ENCODE measurements at places on chromosomes 2 and 18.

GRCh38 chr18:62354151-62354550, 29.0 kb downstream of the TNFRSF11A start:
- DNase-seq: no peak

DNA sequence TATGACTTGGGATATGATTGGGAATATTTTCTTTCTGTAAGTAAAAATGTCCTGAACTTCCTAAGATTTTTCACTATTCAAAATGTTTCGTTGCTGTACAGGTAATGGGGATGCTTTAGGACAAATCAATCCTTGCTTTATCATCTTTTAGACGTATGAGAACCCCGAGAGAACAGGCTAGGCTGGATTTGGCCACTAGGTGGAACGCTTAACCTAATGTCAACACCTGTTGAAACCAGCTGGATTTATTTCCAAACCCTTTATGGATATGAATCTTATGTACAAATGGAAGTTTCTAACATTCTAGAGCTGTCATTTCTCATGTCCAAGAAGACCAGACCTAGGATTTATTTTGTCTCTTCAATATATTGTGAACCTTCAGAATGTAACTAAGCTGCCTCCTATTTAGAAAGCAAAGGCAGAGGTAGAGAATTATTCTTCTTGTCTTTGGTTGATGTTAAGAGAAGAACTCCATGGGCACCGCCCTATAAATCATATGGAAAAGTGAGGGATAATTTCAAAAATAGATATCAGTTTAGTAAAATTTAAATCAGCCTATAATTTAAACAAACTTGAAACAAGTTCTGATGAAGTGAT, 96.7 kb downstream of the PMAIP1 start:
- no peak for DNase-seq

DNA sequence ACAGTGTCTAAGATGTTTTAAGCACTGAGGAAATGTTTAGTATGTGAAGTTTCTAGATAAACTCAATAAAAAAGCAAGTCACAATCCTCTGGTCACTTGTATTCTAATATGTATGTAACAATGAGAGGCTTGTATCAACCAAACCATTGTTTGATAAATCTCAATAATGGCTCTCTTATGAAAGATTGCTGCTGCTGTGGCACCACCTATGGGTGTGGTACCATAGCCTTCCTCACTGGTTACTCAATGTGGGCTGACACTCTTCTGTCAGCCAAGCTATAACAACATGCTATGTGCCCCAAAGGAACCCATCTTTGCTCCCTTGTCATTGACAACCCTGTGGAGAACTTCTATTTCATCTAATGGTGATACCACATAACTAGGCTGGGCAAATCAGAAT, 12.6 kb upstream of the RAB1A start:
- DNase-seq: no peak

- DNase-seq: no peak
Measured at GRCh38 chr2:27958711-27959378, 68.3 kb downstream of the BABAM2 start.

- DNase-seq: no peak
Measured at GRCh38 chr2:156110890-156111289, 221.6 kb downstream of the NR4A2 start.

GRCh38 chr2:9065901-9066300, 62.4 kb upstream of the MBOAT2 start:
- no peak for DNase-seq

DNA sequence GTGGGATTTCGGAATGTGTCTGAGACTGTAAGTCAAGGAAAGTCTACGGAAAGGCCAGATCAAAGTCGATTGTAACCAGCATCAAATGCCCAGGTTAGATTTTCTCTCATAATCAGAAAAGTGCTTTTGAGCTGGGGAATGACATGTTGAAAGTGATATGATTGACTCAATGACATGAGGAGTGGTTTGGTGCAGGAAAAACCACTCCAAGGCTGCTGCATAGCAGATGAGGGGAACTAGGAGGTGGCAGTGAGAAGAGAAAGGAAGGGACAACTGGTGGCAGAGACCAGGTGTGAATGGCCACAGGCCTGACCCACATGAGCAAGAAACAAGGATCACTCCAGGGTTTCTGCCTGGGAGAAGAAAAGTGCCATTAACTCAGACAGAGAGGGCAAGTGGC, 822 bp downstream of the SLC35F6 start:
- no peak for DNase-seq

- no peak for DNase-seq
Measured at GRCh38 chr2:239545741-239546392, 145.0 kb upstream of the HDAC4 start.

GRCh38 chr2:176500901-176501300, 231.7 kb downstream of the MTX2 start:
- no peak for DNase-seq

DNA sequence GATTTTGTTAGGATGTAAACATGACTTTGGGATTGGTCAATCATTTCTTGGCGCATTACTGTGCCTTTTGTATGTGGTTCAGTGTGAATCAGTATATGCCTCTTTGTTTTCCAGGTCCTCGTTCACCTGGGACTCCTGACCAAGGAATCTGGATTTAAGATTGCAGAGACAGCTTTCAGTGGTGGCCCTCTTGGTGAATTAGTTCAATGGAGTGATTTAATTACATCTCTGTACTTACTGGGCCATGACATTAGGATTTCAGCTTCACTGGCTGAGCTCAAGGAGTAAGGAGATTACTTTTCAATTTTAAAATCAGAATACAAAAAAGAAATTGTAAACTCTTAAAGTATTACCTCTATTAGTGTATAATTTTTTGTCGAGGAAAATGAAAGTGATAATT, 87.6 kb downstream of the MGAT5 start:
- no peak for DNase-seq

DNA sequence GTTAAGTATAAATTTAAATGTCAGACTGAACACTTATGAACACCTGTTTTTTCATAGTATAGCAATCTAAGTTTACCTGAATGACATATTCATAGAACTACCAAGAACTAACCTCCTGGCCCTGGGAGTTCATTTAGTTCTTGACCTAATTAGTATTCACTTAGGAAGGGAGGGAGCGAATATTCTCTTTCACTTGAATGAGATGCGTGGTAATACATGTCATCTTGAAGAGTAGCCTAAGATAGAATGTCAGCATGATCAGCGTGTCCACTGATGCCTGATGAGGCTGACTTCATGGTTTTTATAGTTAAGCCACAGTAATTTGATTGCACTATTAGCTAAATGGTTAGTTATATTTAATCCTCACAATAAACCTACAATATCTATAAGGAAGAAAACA, 13.3 kb downstream of the NDUFAF7 start:
- no peak for DNase-seq

GRCh38 chr2:8177566-8177965, 504.3 kb upstream of the ID2 start:
- no peak for DNase-seq

GRCh38 chr2:46769809-46770208, 145.8 kb downstream of the MCFD2 start:
- no peak for DNase-seq

DNA sequence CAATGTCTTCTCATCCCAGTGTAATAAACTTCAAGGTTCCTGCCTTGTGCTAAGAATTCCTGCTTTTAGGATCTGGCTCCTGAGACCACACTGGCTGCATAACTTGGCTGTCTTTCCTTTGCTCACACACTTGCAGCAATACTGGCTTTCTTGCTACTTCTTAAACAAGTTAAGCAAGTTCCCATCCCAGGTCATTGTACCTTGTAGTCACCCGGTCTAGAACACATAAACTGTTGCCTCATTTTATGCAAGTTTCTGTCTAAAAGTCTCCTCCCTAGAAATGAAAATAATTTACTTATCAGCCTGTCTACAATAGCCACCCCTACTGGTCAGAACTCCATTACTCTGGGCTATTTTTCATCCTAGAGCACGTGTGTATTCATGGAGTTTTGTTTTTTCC, 887.9 kb upstream of the FAM98A start:
- DNase-seq: no peak

- DNase-seq: no peak
Measured at GRCh38 chr2:217154923-217155322, 295.1 kb upstream of the TNP1 start.

DNA sequence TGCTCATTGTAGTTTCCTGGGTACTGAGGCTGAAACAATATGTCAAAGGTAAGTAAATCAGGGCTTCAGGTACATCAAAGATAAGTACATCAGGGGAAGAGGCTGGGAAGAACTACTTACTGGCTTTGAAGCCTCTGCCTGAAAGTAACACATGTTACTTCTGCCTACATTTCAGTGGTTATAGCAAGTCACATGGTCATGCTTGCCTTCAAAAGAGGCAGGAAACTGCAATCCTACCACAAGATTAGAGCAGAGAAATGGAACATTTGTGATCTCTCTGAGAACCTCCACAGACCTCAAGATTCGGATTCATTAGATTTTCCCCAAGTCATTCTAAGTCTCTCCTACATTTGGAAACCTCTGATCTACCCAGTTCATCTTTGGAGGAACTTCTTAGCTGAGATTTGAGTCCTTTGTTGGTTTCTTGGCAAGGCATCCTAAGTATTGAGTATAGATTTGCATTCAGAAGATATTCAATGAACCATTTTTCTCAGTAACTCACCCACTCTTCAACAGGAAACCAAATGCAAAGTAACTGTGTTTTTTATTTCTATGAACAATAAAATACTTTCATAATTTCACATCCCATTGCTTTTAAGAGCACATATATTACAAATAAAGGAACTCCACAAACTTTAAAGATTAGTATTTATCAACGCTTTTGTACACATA, 48.5 kb upstream of the CCDC195 start:
- DNase-seq: no peak

- no peak for DNase-seq
Measured at GRCh38 chr2:46451131-46451711, 28.1 kb upstream of the TMEM247 start.

DNA sequence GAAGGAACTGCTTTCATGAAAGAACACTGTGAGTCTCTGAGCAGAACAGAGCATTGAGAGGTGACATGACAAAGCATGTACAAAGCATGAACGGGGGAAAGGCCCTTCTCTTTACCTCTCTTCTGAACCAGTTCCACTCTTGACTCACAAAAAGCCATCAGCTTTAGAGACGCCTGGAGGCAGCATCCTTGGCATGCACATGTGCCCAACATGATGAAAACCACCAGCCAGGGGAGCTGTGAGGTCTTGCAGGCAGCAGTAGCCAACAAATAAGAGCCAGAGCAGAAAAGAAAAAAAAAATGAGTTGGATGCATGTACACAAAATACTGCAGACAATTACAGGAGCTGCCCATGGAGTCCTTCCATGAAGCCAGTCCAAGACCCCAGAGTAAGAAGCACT, 95.5 kb upstream of the AGAP1 start:
- DNase-seq: no peak

- no peak for DNase-seq
Measured at GRCh38 chr2:138202762-138203161, 238.5 kb downstream of the HNMT start.

DNA sequence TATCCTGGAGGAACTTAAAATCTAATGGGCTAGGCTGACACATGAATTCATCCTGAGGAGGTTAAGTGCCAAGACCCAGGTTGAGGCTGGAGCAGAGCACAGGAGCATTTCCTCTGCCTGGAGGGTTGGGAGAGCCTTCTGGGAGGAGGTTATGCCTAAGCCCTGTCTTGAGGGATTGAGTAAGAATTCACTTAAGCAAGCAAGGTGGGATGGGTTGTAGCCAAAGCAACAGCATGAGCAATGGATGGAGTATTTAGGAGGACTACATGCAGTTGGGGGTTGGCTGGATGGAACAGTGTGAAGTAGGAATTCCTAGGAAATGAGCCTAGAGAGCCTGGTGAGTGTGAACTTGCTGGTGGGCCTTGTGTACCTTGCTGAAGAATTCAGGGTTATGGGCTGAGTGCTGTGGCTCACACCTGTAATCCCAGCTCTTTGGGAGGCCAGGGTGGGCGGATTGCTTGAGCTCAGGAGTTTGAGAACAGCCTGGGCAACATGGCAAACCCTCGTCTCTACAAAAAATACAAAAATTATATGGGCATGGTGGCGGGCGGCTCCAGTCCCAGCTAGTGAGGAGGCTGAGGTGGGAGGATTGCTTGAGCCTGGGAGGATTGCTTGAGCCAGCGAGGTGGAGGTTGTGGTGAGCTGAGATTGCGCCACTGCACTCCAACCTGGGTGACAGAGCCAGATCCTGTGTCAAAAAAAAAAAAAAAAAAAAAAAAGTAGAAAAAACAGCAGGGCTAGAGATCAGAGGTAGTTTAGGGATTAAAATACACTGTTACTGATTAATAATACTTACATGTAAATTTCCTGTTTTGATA, 22.2 kb downstream of the TANC1 start:
- DNase-seq: no peak

DNA sequence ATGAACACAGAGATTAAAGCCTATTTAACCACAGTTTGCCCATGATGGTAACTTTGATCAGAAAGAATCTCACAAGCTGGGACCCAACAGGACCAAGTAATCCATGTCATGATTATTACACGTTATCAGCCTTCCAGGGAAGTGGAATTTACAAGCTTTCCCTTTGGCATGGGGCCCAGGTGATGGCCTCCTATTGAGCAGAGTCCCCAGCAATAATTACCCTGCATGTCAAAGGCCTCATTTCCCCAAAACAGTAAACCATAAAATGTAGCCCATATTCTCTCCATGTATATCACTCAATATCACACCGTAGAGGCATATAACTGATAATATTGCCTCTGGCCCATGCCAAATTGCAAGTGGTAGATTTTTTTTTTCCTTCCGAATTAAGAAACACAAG, 38.9 kb downstream of the PRKRA start:
- no peak for DNase-seq

DNA sequence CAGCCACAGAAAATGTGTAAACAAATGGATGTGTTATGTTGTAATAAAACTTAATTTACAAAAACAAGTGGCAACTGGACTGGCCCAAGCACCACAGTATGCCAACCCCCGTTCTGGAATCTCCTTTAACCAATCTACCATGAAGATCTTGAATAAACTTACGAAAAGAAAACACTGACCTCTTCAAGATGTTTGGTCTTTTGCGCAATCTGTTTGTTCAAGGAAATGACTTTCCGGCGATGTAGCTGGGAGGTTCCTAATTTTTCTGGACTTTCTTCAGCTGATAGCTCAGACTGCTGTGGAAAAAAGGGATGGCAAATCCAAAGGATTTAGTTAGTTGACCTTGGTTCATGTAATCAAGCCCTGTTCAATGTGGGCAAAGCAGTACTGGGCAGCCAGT, 55.7 kb downstream of the CCDC93 start:
- no peak for DNase-seq

- DNase-seq: no peak
Measured at GRCh38 chr18:58831606-58832005, 33.1 kb upstream of the ZNF532 start.
